ENCODE measurements at places on chromosomes 12 and 14.

GRCh38 chr12:53290661-53291060, 4.7 kb upstream of the PFDN5 start:
- DNase-seq: no peak

GRCh38 chr14:32980902-32981501, 42.3 kb downstream of the NPAS3 start:
- DNase-seq: no peak

- no peak for DNase-seq
Measured at GRCh38 chr12:105882404-105882803, 256.4 kb downstream of the NUAK1 start.

DNA sequence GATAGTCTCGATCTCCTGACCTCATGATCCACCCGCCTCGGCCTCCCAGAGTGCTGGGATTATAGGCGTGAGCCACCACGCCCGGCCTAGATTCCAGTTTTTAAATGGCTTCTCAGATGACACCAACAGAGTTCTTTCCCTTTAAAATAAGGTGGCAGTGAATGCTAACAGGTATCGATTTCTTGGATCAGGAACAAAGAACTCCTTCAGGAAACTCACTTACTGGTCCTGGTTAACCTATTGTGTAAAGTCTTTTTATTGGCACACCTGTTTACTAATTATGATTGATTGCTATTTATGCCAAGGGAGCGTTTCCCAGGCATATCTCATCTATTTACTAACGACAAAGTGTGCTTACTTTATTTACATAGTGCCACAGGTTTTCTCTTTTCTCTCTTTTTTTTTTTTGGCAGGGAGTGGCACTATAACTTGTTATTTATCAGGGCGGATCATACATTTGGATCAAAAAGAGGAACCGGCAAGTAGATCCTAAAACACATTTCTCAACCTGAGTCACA, 89.7 kb downstream of the GLT1D1 start:
- no peak for DNase-seq

DNA sequence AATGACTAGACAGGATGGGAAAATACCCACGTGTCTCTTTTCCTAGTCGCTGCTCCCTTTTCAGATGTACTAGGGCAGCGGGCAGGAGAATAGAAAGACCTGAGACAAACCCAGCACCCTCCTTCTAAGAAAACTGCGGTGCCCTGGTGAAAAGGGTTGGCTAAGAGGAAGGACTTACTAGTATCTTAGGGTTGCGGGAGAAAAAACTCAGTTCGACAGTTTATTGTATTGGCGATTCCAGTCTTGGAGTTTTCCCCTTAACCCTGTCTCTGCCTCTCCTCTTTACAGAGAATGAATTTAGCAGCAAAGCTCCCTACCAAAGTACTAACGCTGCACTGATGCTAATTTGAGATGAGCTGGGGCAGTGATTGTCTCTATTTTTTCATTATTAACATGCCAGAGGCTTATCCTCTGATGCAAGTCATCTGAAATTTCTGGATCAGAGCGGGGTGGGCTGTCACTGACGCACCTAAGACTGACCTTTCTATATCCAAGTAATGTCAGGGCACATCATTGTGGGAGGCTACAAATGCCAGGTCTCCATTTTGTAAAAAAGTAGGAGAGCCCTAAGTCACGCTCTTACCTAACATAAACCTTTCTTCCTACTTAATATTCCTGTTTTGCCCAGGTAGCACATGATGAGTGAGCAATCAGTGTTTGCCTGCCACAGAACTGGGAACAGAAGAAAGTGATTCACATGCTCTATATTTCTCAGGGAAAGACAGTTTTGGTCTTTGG, 916 bp upstream of the PAWR start:
- DNase-seq: no peak

DNA sequence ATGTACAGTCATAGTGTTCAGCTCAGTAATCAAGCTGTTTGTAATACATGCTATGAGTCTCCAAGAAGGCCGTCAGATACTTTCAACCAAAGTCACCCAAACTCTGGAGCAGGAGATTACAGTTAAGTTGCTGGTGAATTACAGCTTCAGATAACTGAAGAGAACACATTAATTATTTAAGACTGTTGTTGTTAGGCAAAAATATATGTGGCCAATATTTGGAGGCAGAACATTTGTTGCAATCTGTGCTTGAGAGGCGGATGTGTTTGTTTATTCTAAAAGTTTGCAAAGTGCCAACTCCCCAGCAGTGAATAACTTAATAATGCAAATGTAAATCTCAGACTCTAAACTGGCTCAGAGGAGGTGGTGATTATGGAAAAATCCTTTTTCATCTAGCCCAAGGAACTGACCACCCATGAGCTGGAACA, 300.7 kb upstream of the TBX3 start:
- no peak for DNase-seq

DNA sequence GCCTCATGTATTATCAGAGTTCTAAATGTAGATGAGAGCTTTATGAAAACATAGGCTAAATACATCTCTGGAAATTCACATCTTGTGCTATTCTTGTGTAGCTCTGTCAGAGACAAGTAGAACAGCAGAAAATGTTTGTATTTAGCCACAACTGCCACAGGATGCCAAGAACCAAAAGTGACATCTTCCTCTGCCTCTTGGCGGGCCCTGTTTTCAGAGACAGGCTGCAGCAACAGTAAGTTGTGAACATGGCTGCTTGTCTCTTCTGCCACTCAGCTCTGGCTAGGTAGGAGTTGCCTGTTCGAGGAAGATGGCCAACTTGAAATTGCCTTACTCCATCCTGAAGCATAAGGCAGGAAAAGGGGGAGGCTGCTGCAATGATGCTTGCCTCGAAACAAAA, 30.4 kb downstream of the SETD3 start:
- no peak for DNase-seq

DNA sequence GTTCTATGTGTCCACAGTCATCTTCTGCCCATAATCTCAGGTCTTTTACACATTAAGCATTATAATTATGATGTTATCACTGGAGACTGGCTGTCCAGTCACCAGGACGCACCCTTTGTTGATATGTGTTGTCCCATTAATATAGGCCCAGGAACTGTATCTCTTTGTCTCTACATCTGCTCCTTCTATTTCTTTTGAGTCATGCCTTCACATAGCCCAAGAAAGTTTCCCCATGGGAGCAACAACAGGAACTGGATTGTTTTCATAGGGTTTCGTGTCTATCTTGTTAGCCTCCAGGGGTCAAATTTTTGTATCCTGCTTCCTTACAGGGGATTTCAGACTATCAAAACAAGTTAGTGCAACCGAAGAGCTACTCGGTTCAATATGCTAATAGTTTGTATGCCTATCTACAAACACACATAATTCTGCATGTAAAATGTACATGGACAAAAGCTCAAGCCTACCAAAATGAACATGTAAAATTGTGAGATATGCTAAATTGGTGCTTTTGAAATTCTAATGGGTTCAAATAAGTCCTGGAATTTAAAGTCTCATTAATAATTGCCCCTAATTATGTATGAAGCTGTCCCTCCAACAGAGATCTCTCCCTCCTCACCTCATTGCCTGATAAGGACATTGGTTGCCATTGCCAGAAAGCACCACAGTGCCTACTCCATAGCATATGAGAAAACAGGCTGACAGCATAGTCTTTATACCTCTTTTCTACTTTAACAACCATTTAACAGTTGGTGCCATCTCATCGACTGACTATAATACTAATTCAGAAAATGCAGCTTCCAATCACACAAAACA, 99.8 kb upstream of the DIO2 start:
- no peak for DNase-seq

GRCh38 chr12:50203691-50204090, 36.5 kb upstream of the CERS5 start:
- no peak for DNase-seq

DNA sequence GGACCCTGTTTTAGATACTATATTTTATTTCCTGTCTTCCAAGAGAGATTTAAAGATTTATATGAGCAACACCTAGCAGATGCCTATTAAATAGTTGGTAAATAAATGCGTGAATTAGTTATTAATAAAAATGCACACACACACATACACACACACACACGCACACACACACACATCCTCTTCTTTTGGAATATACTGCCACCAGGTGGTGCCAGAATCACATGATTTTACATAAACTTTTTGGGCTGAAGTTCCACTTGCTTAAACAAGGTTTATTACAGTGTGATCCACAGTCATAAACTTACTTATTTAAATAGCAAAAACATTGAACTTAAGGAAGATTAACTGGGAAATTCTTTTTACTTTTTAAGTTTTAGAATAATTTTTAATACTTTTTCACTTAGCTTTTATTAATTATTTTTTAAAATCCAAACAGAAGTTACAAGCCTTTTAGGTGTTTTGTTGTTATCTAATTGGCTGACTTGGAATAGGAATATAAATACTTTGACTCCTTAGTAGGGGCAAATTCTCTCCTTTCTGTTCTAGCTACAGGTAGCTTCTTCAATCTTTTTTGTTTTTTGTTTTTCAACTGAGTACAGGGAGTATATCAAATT, 17.5 kb downstream of the RAD51B start:
- DNase-seq: peak; percentile 58

DNA sequence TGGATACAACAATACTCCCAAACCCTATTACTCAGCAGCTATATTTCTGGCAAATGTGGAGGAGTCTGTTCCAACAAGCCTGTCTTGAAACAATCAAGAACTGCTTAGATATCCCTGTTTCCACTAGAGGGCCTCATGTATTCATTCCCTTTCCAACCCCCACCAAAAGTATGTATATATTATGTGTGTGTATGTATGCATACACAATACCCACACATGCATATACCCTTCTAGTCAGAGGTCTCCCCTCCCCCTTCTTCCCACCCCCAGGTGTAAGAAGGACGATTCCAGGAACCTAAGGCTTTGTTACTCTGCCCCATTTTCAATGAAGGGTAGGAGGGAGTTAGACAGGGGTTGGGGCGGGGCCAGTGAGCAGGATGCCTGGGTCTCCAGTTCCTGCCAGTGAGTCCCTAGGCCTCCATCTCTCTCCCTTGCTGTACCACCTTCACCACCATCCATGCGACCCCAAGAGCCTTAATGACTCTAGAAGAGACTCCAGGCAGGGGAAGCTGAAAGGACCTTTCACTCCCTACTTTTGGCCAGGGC, at the start of gene DGKA:
Gene DGKA, plus strand, starts transcription at position 392 of the 546 bp plus-strand sequence. CDS start 5,342 bp downstream, outside the sequence.
- peak; percentile 82 for DNase-seq

GRCh38 chr12:59403259-59403932, 192.4 kb upstream of the SLC16A7 start:
- peak; percentile 49 for DNase-seq

- no peak for DNase-seq
Measured at GRCh38 chr14:90678420-90678819, 137.8 kb downstream of the TTC7B start.

GRCh38 chr12:88866881-88867280, 286.6 kb upstream of the KITLG start:
- DNase-seq: no peak

DNA sequence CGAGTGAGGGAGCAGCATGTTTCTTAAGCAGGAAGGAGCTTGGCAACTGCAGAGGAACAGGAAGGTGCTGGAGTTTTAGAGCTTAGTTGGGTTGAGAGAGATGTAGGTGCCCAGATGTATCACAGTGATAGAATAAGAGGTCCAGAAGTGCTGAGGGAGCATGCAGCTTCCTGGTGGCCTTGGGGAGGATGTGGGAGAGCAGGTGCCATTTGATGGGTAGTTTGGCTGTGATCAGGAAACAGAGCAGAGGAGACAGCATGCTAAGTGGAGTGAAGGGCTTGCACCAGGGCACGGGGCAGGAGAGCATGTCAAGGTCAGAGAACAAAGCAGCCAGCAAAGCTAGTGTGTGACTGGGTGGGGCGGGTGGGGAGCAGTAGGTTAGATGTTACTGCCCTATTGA, 74.8 kb downstream of the PAPOLA start:
- DNase-seq: no peak

DNA sequence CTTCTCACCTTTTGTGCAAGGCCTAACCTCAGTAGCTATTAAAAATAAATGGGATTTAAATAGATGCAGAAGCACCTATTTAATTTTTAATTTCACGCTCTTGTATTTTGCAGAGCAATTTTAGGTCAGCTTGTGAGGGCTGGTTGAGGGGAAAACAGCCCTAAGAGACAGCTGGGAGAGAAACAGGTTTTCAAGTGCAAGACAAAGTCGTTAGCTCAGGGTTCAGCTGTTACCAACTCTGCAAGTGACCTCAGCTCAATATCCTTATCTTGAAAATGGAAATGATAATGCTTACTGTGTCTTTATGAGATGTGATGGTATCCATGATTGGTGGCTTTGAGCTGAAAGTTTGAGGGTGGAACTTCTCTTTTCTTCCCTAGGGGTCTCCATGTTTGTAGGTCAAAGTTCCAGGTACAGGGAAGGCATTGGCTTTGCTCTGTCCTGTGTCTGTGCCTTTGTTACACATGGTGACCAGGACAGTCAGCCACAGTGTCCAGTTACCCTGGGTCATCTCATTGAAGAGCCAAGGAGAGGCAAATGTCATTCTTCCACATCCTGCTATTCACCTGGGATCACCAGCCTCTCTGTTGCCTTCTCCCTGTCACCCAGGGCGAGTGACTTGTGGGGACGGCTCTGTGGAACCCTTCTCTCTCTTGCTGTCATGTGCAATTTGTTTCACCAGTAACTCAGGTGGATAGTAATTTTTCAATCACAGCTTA, 100.3 kb downstream of the SAMD4A start:
- no peak for DNase-seq

- no peak for DNase-seq
Measured at GRCh38 chr12:86777325-86777724, 521.1 kb upstream of the MGAT4C start.

DNA sequence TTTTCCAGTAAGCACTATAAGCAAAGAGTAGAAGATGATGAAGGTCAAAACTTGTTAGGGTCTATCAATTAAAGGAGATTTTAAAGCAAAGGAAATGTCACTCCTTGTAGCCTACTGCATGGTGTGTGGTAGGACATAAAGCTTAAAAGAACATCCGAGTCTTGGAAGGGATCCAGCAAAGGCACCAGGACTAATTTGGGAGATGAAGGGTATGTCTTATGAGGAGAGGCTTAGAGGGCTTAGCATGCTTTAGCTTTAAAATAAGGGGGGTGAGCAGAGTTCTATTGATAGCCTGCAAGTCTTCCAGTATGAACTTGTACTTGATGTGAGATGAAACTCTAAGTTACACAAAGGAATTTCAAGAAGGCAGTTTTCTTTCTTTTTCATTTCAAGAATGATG, 11.8 kb upstream of the MYBPC1 start:
- no peak for DNase-seq

GRCh38 chr12:43277651-43278540, 274.1 kb downstream of the ADAMTS20 start:
- no peak for DNase-seq

GRCh38 chr14:96206461-96206860, 1.8 kb downstream of the BDKRB2 start:
- DNase-seq: no peak

DNA sequence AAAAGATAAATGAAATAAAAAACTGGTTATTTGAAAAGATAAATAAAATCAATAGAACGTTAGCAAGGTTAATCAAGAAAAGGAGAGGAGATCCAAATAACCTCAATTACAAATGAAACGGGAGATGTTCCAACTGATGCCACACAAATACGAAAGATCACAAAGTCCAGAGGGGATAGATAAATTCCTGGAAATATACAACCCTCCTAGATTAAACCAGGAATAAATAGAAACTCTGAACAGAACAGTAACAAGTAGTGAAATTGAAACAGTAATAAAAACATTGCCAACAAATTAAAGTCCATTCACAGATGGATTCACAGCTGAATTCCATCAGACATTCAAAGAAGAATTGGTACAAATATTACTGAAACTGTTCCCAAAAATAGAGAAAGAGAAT, 12.4 kb downstream of the CLEC1A start:
- DNase-seq: no peak

Data from NCI-H1694 treated with DMSO at 0.1 percent for 48 hours (cell line).